ENCODE measurements at places on chromosomes 6 and 20.

GRCh38 chr6:10381133-10381829, 33.6 kb downstream of the TFAP2A start:
- no peak for DNase-seq

DNA sequence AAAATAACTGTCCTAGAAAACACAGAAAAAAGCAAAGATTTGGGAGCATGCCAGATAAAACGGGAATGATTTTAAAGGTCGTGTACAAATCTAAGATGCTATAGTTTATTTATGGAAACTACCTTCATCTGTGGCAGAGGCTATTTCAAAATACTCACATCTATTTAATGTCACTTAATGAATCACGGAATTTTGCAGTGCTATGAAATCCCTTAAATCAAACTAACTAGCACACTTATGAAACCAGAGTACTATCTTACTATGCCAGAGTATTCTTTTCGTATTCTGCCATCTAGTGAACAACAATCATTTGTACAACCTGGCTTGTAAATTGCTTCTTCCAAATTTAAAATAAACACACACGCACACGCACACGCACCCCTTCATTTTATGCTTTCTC, 77.9 kb upstream of the BMP5 start:
- no peak for DNase-seq

DNA sequence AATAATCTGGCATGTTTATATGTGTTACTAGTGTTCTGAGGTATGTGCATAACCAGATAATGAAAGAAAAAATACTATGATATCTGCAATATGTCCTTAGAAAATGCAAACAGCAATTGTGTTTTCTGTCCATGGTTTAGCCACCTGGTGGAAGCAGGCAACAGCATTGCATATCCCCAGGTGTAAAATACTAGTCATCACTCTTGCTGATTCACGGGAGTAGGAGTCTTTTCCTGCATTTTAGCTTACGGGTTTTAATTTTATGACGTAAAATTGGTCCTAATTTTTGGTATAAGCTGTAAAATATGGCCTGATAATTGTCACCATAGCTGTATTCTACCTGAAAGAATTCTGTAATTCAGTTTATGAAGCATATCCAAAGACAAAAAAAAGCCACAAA, 2.5 kb downstream of the RNF182 start:
- DNase-seq, result no peak

GRCh38 chr6:29584821-29585220, at the start of gene OR2H2:
OR2H2 (plus strand) TSS chr6:29585121; CDS start chr6:29587945, 2,824 bp downstream.
- DNase-seq, result no peak

- DNase-seq, result no peak
These were observed 827.3 kb downstream of the DHX35 start for GRCh38 chr20:39789411-39789810.

DNA sequence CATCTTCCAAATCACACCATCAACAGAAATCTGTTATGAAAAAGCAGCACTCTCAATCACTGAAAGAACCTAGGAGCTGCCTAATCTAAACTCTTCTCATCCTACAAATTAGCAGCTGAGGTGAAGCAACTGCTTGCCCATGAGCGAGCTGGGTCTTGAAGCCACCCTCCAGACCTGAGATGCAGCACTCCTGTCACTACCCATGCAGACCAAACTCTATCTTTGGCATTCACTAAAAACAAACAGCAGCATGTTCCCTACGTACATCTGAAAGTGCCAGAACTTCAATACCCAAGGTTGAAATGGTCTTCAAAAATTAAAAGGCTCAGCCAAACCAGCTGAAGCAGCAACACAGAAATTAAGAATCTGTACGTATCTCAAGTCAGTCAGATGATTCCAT, 14.3 kb downstream of the ADNP start:
- no peak for DNase-seq

GRCh38 chr6:109440331-109441068, at the start of the genes PPIL6 and SMPD2:
PPIL6 (minus strand) TSS chr6:109440628; CDS start chr6:109440590, 38 bp downstream.
SMPD2 (plus strand) TSS chr6:109440724; CDS start chr6:109441122, 398 bp downstream.
- peak; percentile 52 for DNase-seq

GRCh38 chr6:106056746-106057390, 29.3 kb upstream of the PRDM1 start:
- no peak for DNase-seq

GRCh38 chr6:146583966-146584365, 14.8 kb upstream of the ADGB start:
- no peak for DNase-seq

GRCh38 chr6:82176616-82177015, 70.9 kb downstream of the IBTK start:
- no peak for DNase-seq

DNA sequence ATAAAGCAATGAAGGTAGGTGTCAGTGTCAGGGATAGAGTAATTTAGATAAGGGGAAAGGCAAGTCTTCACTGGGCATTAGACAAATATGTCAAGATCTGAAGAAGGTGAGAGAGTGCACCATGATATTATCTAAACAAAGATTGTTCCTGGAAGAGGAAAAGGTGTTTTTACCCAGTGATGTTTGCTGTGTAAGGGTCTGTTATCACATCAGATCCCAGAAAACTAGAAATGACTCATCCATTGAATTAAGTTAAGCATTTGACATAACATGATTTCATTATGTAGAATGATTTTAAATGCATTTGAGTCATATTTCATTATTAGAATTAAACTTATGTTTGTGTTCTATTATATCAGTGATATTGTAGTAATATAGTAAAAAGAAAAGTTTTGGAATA, 1279.5 kb upstream of the CITED2 start:
- no peak for DNase-seq

DNA sequence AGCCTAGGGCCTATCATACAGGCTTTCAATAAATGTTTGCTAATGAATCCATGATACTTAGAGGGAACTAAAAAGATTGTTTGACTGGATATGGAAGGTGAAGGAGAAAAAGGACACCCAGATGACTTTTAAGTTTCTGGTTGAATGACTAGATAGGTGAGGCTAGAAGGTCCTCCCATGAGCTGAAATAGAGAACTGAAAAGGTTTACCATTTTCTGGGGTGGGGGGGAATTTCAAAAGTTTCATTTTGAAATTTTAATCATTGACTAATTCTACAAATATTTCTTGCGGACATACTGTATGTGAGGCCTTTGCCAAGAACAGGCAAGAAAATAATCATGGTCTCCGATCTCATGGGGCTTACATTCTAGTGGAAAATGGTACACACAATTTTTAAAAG, 17.9 kb upstream of the ZBTB2 start:
- no peak for DNase-seq

GRCh38 chr20:50270569-50270968, 79.9 kb downstream of the CEBPB start:
- no peak for DNase-seq

- no peak for DNase-seq
These were observed 539.1 kb downstream of the TFAP2A start for GRCh38 chr6:9875605-9876353.

GRCh38 chr6:143545976-143546547, 34.5 kb upstream of the FUCA2 start:
- DNase-seq, result no peak

DNA sequence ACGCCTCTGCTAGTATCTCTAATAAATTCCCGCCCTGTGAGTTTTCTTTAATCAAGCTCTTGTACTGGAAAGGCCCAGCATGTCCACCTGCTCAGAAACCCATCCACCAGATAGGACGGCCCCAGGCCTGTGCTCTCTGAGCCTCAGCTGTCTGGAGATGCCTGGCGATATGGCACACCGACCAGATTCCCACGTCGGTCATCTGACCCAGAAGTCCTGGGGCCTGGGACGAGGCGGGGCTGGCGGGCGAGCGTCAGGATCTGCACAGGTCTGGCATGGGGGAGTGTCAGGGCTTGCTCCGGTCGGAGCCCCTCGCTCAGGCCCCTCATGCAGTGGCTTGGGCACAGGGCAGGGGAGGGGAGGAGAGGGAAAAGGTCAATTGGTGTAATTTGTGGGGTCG, 10.2 kb downstream of the RNASET2 start:
- no peak for DNase-seq

- DNase-seq, result no peak
These were observed 492.5 kb upstream of the MANEA start for GRCh38 chr6:95084867-95085266.

- no peak for DNase-seq
These were observed 43.5 kb downstream of the INSM1 start for GRCh38 chr20:20411402-20411801.

GRCh38 chr20:19821606-19822005, 63.5 kb downstream of the RIN2 start:
- DNase-seq, result no peak

- no peak for DNase-seq
These were observed 103.6 kb downstream of the ZMYND8 start for GRCh38 chr20:47252879-47253307.

DNA sequence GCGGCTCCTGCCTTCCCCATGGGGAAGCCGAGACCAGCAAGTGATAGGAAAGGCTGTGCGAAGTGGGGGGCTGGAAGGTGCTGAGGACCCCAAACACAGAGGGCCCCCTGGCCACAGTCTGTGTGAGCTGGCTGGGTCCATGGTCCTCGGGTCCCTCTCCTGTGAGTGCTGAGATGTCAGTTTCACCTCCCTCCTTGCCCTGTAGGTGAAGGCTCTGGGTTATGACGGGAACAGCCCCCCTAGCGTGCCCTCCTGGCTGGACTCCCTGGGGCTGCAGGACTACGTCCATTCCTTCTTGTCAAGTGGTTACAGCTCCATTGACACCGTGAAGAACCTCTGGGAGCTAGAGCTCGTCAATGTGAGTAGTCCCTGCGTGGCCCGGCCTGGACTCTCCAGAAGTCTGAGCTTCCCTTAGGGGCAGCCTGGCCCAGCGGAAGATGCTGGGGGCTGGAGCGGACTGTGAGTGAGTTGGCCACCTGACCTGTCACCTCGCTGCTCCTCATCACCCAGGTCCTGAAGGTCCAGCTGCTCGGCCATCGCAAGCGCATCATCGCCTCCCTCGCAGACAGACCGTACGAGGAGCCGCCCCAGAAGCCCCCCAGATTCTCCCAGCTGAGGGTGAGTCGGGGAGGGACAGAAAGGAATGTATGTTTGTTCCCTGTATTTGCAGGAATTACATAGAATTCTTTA, 61.7 kb downstream of the TCP11 start:
- DNase-seq, result no peak

DNA sequence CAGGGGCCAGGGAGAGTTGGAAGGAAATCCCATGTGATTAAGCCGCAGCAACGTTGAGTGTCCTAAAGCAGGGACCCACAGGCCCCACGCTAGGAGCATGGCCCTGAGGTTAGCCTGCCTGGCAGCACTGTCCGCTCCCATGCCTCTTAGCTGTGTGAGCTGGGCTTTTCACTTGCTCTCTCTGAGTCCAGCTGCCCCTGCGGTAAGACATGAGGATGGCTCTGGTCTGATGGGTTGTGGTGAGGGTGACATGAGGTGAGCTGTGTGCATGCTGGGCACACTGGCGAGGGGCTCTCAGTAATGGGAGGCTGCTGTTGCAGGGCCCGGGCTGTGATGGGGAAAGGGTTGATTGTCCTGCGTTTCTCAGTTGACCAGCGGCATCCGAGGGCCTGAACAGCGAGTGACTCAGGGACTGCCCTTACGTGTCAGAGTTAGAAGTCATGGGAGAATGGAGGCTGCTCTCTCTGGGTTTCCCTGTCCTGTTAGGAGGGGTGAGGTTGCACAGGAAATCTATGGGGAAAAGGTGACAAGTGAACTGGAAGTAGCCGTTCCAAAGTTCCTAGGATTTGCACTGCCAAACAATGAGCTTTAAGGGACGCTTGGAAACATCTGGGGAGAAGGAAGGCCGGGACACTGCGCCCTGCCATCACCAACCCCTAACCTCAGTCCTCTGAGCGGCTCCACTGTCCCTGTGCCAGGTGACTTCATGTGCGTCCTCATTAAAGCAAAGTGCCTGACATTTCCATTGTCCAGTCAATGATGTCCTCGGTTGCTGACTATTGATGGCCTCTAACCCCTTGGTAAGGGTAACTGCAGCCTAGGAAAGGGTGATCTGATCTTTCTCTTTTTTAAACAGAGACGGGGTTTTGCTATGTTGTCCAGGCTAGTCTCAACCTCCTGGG, 51.3 kb downstream of the ADNP start:
- no peak for DNase-seq

Data from stimulated activated CD8-positive, alpha-beta memory T cell treated with anti-CD3 and anti-CD28 coated beads, Interleukin-15, amount 100 ng/mL, for 4 hours (primary cell).